ENCODE measurements at places on chromosomes 12 and 14. TPM values are rescaled to one million over a fixed set of nuclear protein-coding genes. Genes with fewer than 3 reads are reported as not detected.

GRCh38 chr12:130280231-130280630 lies 57.5 kb upstream of the PIWIL1 start:
- no peaks in the 10 kb centered on the region for H3K4me1 ChIP-seq
- no peaks in the 10 kb centered on the region for H3K27me3 ChIP-seq
- H3K27ac ChIP-seq = peak overlapping the region; percentile 23
- H3K4me3 ChIP-seq = no peak overlapping the region
- no peaks in the 10 kb centered on the region for H3K36me3 ChIP-seq

The NANOG gene
- total RNA-seq = not detected

GRCh38 chr12:53499266-53500141 lies at the start of gene MAP3K12:
Gene MAP3K12 (minus strand): TSS chr12:53499458. CDS start chr12:53487391, 12,067 bp downstream.
- peak; percentile 76 for DNase-seq
- no peaks in the 10 kb centered on the region for H3K36me3 ChIP-seq
- no peaks in the 10 kb centered on the region for H3K27me3 ChIP-seq
- peak within 1 kb of the TSS; percentile 72 for H3K4me3 ChIP-seq
- peak within 1 kb of the TSS; percentile 96 for H3K27ac ChIP-seq
- peaks cover 7% of the 10 kb centered on the region for H3K4me1 ChIP-seq

The BHLHE41 gene
- total RNA-seq = 31.2 TPM

The FAIM2 gene
- total RNA-seq = 9.6 TPM

GRCh38 chr12:1197264-1198018 lies 206.4 kb downstream of the ERC1 start:
- H3K27me3 ChIP-seq = no peaks in the 10 kb centered on the region
- no peaks in the 10 kb centered on the region for H3K36me3 ChIP-seq
- DNase-seq = no peak
- no peaks in the 10 kb centered on the region for H3K4me1 ChIP-seq
- no peak overlapping the region for H3K4me3 ChIP-seq
- no peak overlapping the region for H3K27ac ChIP-seq

DNA sequence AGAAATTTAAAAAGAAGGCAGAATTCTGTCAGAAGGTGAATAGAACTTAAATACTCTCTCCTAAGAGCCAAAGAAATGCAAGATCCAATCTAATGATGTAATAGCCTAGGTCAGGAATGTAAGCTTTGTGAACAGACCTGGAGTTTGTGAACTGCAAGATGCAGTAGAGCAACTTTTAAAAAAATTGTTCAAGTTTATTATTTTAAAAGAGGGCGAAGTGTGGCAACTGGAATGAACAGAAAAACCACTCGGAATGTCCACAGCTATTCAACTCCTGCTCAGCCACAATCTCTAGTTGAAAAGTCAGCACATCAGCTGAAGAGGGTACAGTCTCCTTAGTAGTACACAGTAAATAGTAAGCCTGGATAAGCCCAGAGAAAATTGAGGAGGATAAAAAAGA lies 228.8 kb downstream of the PPFIA2 start:
- H3K4me1 ChIP-seq = no peaks in the 10 kb centered on the region
- no peak overlapping the region for H3K27ac ChIP-seq
- no peak overlapping the region for H3K4me3 ChIP-seq
- H3K27me3 ChIP-seq = no peaks in the 10 kb centered on the region
- no peaks in the 10 kb centered on the region for H3K36me3 ChIP-seq

The AICDA gene
- not detected for total RNA-seq

DNA sequence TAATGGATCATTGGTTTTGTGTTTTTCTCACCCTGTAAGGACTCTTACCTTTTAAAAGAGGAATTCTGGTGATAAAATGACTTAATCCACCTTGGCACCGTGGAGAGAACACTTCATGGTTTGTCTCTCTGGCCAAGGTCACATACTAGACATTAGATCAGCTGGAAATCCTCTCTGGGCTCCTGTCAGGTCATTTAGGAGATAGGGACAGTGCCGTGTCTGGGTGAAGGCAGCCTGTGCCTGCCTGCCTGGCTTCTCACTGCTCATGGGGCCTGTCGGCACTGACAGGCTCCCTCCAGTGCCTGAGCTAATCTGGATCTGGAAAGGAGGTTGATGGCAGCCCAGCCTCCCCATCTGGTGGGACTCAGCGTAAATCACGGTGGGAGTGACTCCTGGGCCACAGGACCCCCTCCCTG lies 5.7 kb downstream of the CRADD start:
- peak overlapping the region; percentile 99 for H3K27ac ChIP-seq
- H3K4me3 ChIP-seq = peak overlapping the region; percentile 8
- no peaks in the 10 kb centered on the region for H3K27me3 ChIP-seq
- DNase-seq = peak; percentile 69
- peaks cover 5% of the 10 kb centered on the region for H3K4me1 ChIP-seq

- no peak for DNase-seq
- no peaks in the 10 kb centered on the region for H3K27me3 ChIP-seq
- H3K36me3 ChIP-seq = no peaks in the 10 kb centered on the region
- H3K4me1 ChIP-seq = no peaks in the 10 kb centered on the region
- H3K27ac ChIP-seq = no peak overlapping the region
Observed at GRCh38 chr14:105470350-105471296, 4.0 kb upstream of the CRIP2 start.

DNA sequence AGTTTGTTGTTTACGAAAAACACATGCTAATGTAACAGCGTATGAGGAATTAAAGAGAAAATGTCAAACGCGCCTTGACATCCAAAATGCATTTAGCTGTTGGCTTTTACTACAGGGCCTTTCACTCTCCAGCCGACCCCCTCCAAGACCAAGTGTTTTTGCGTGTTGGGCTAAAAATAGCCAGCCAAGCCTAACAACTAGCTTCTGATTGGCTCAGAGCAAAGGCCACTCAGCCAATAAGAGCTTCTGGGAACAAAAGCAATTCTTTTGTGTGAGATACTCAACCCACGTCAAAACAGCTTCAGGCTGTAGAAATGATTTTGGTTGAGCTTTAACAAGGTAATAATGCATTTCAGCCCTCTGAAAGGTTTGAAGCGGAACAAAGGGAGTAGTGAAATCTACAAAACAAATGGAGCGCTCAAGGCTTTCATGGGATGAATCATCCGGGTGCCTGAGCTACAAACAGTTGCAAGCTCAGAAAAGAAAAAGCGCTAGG lies 198.7 kb upstream of the DCN start:
- DNase-seq = peak; percentile 38
- peak overlapping the region; percentile 56 for H3K4me3 ChIP-seq
- no peaks in the 10 kb centered on the region for H3K4me1 ChIP-seq
- H3K27ac ChIP-seq = peak overlapping the region; percentile 83

The DPF3 gene
- 1.6 TPM for total RNA-seq

The CFAP54 gene
- 1.3 TPM for total RNA-seq

DNA sequence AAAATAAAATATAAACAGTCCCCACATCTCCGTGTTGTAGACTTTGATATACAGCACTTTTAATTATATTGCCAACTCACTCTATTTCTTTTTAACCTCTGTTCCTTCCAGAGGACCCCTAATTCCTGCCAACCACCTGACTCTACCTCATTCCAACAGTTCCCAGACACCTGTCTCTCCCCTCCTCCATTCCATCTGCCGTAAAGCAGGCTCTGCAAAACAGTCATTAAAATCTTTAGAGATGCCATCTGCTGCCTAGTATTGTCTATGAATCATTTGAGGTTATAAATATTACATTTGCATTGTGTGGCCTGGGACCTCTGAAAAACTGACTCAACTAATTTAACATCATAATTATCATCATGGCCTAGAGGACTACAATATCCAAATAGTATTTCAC lies 148.8 kb upstream of the DCN start:
- no peaks in the 10 kb centered on the region for H3K27me3 ChIP-seq
- DNase-seq = no peak
- H3K27ac ChIP-seq = no peak overlapping the region
- H3K4me3 ChIP-seq = no peak overlapping the region
- H3K4me1 ChIP-seq = no peaks in the 10 kb centered on the region

GRCh38 chr14:94575730-94576585 lies 5.3 kb upstream of the SERPINA5 start:
- H3K27me3 ChIP-seq = no peaks in the 10 kb centered on the region
- no peak overlapping the region for H3K27ac ChIP-seq
- no peak overlapping the region for H3K4me3 ChIP-seq
- H3K36me3 ChIP-seq = no peaks in the 10 kb centered on the region
- no peaks in the 10 kb centered on the region for H3K4me1 ChIP-seq

GRCh38 chr12:13812168-13812567 lies 169.2 kb downstream of the GRIN2B start:
- no peak for DNase-seq
- H3K4me1 ChIP-seq = no peaks in the 10 kb centered on the region
- H3K4me3 ChIP-seq = no peak overlapping the region
- H3K27ac ChIP-seq = no peak overlapping the region
- no peaks in the 10 kb centered on the region for H3K27me3 ChIP-seq
- H3K36me3 ChIP-seq = no peaks in the 10 kb centered on the region

DNA sequence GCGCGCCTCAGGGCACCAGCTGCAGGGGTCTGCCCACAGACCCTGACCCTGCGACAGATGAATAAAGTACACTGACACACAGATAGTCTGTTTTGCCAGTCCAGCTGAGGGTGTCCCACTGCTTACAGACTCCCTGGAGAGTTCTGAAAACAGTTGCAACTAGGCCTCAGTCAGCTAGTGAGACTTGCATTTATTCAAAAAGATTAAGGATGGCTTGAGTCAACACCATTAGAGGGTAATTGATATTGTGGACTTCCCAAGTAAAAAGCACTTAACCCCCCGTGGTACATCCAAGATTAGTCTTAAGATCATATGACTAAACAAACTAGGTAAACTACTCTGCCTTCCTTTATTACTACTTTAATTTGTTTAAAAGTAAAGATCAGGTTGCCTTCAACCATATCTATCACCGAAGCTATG lies 11.1 kb upstream of the PSEN1 start:
- no peak overlapping the region for H3K4me3 ChIP-seq
- DNase-seq = no peak
- H3K4me1 ChIP-seq = no peaks in the 10 kb centered on the region
- H3K36me3 ChIP-seq = no peaks in the 10 kb centered on the region
- no peaks in the 10 kb centered on the region for H3K27me3 ChIP-seq

- no peaks in the 10 kb centered on the region for H3K27me3 ChIP-seq
- H3K27ac ChIP-seq = peak overlapping the region; percentile 87
Observed at GRCh38 chr14:92585981-92586937, 72.7 kb downstream of the RIN3 start.

DNA sequence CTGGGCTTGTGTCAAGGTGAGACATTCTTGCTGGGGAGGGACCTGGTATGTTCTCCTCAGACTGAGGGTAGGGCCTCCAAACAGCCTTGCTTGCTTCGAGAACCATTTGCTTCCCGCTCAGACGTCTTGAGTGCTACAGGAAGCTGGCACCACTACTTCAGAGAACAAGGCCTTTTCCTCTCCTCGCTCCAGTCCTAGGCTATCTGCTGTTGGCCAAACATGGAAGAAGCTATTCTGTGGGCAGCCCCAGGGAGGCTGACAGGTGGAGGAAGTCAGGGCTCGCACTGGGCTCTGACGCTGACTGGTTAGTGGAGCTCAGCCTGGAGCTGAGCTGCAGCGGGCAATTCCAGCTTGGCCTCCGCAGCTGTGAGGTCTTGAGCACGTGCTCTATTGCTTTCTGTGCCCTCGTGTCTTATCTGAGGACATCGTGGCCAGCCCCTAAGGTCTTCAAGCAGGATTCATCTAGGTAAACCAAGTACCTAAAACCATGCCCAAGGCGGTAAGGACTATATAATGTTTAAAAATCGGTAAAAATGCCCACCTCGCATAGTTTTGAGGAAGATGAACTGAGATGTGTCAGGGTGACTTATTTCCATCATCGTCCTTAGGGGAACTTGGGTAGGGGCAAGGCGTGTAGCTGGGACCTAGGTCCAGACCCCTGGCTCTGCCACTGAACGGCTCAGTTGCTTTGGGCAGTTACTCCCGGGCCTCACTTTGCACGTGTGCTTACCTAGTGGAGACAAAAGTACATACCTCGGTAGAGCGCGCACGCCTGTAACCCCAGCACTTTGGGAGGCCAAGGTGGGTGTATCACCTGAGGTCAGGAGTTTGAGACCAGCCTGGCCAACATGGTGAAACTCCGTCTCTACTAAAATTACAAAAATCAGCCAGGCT lies 4.3 kb downstream of the GAPDH start:
- H3K36me3 ChIP-seq = no peaks in the 10 kb centered on the region
- peak overlapping the region; percentile 72 for H3K27ac ChIP-seq
- DNase-seq = no peak
- peaks cover 3% of the 10 kb centered on the region for H3K4me1 ChIP-seq

- H3K36me3 ChIP-seq = no peaks in the 10 kb centered on the region
- no peak overlapping the region for H3K4me3 ChIP-seq
- H3K27me3 ChIP-seq = no peaks in the 10 kb centered on the region
- H3K27ac ChIP-seq = no peak overlapping the region
- no peaks in the 10 kb centered on the region for H3K4me1 ChIP-seq
Observed at GRCh38 chr12:104296718-104297117, 6.8 kb upstream of the EID3 start.

- no peak overlapping the region for H3K27ac ChIP-seq
- H3K36me3 ChIP-seq = no peaks in the 10 kb centered on the region
- H3K4me3 ChIP-seq = no peak overlapping the region
- no peak for DNase-seq
- H3K27me3 ChIP-seq = no peaks in the 10 kb centered on the region
- no peaks in the 10 kb centered on the region for H3K4me1 ChIP-seq
Observed at GRCh38 chr12:117294189-117294603, 67.2 kb downstream of the NOS1 start.

- H3K4me3 ChIP-seq = no peak overlapping the region
- H3K36me3 ChIP-seq = no peaks in the 10 kb centered on the region
- no peak for DNase-seq
- no peaks in the 10 kb centered on the region for H3K4me1 ChIP-seq
- H3K27ac ChIP-seq = no peak overlapping the region
Observed at GRCh38 chr14:55662752-55663151, 82.7 kb downstream of the KTN1 start.

The HOXC11 gene
- total RNA-seq = 0.69 TPM

- H3K4me3 ChIP-seq = no peak overlapping the region
- no peak for DNase-seq
- H3K36me3 ChIP-seq = no peaks in the 10 kb centered on the region
- no peaks in the 10 kb centered on the region for H3K27me3 ChIP-seq
- no peaks in the 10 kb centered on the region for H3K4me1 ChIP-seq
- no peak overlapping the region for H3K27ac ChIP-seq
Observed at GRCh38 chr14:36604757-36605505, 22.5 kb upstream of the NKX2-8 start.

Measured in uterus (tissue), 4 donors.